ENCODE measurements at places on chromosomes 2 and 18. TPM values are rescaled to one million over a fixed set of nuclear protein-coding genes. Genes with fewer than 3 reads are reported as not detected.
A peak's percentile ranks its signal among the peaks of the same experiment; 100 is the strongest.

GRCh38 chr18:69840001-69840400 lies 107.7 kb downstream of the CD226 start:
- H3K4me1 ChIP-seq: no peaks in the 10 kb centered on the region
- no peaks in the 10 kb centered on the region for H3K27me3 ChIP-seq
- H3K36me3 ChIP-seq: no peaks in the 10 kb centered on the region
- H3K27ac ChIP-seq: no peak overlapping the region
- no peak overlapping the region for H3K4me3 ChIP-seq
- DNase-seq: no peak

GRCh38 chr2:233912691-233913423 lies 4.3 kb upstream of the TRPM8 start:
- no peaks in the 10 kb centered on the region for H3K36me3 ChIP-seq
- peak; percentile 58 for DNase-seq
- H3K27me3 ChIP-seq: peaks cover 7% of the 10 kb centered on the region

The INSIG2 gene
- polyA plus RNA-seq: 30.0 TPM

The TSPYL6 gene
- polyA plus RNA-seq: 0.06 TPM

DNA sequence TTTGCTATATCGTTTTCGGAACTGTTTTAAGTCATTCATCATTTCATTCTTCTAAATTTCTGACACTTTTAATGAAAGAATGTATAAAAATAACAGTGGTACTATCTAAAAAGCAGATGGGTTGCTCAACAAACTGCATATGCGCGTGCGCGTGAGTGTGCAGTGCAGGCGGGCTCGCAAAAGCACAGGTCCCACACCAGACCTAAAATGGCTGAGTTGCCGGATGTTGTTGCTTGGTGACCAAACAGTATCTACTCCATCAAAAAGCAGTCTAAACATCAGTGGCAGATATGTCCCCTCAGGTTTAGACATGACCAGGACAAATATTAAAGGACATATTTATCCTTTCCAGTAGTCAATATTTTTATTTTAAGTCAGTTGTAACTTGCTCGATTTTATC lies 5.1 kb downstream of the NOL4 start:
- H3K4me1 ChIP-seq: peaks cover 3% of the 10 kb centered on the region
- DNase-seq: no peak
- no peaks in the 10 kb centered on the region for H3K36me3 ChIP-seq
- H3K4me3 ChIP-seq: no peak overlapping the region
- H3K27ac ChIP-seq: no peak overlapping the region

- no peak overlapping the region for H3K4me3 ChIP-seq
- peak; percentile 48 for DNase-seq
- H3K36me3 ChIP-seq: no peaks in the 10 kb centered on the region
- no peaks in the 10 kb centered on the region for H3K4me1 ChIP-seq
- H3K27me3 ChIP-seq: no peaks in the 10 kb centered on the region
Observed at GRCh38 chr2:109423556-109424359, 190.0 kb downstream of the SEPTIN10 start.

- H3K27ac ChIP-seq: no peak overlapping the region
- H3K4me1 ChIP-seq: no peaks in the 10 kb centered on the region
- no peak overlapping the region for H3K4me3 ChIP-seq
Observed at GRCh38 chr2:4914551-4914950, 777.6 kb upstream of the SOX11 start.

GRCh38 chr2:101380376-101380775 lies 6.9 kb downstream of the CREG2 start:
- H3K27me3 ChIP-seq: peaks cover 20% of the 10 kb centered on the region
- DNase-seq: no peak
- H3K4me1 ChIP-seq: no peaks in the 10 kb centered on the region
- no peak overlapping the region for H3K27ac ChIP-seq
- no peaks in the 10 kb centered on the region for H3K36me3 ChIP-seq

DNA sequence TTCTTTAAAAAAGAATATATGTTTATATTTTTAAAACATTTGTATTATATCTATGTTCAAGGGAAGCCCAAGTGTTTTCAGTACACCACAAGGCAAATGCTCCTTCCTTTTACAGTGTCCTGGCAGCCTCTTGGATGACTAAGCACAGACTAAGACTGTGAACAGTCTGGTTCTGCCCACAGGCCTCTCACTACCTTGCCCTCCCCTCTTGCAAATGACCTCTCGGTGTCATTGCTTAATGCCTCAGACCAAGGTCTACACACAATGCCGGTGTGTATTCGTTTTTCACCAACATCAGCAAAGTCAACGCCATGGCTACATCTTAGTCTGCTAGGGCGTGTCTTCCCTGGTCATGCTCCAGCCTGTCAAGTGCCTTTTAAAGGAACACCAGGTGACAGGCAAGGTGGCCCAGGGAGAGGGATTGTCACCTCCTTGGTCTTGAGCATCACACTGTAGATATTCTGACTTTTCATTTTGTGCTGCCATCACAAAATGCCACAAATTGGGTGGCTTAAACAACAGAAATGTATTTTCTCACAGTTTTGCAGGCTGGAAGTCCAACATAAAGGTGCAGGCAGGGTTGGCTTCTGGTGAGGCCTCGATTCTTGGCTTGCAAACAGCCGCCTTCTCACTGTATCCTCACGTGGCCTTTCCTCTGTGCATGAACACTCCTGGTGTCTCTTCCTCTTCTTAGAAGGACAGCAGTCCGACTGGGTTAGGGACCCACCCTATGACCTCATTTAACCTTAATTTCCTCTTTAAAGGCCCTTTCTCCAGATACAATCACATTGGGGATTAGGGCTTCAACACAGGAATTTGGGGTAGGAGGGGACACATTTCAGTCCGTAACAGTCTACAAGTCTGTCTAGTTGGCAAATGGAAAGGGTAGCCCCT lies 266.5 kb downstream of the KLHL29 start:
- no peak overlapping the region for H3K27ac ChIP-seq
- H3K36me3 ChIP-seq: no peaks in the 10 kb centered on the region
- no peak overlapping the region for H3K4me3 ChIP-seq
- peak; percentile 35 for DNase-seq

- no peaks in the 10 kb centered on the region for H3K4me1 ChIP-seq
- DNase-seq: no peak
- no peak overlapping the region for H3K27ac ChIP-seq
- H3K36me3 ChIP-seq: no peaks in the 10 kb centered on the region
Observed at GRCh38 chr18:35159782-35160181, 81.1 kb upstream of the ZNF397 start.

DNA sequence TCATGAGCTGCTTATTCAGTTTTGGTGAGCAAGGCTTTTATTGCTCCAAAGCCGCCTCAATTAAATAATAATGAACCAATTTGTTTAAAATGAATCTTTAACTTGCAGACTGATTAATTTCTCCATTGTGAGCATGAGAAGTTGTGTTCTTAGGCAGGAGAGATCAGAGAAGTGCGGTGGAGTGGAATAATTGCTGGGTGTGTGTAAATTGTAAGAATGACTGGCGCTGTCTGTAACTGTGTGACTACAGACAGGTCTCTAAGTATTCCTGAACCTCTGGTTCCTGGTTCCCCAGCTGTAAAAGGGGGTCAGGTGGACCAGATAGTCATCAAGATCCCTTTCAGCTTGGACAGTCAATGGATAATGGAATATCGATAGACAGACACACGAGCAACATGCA lies 98.0 kb upstream of the EFEMP1 start:
- no peak overlapping the region for H3K4me3 ChIP-seq
- H3K36me3 ChIP-seq: no peaks in the 10 kb centered on the region
- H3K4me1 ChIP-seq: no peaks in the 10 kb centered on the region
- peaks cover 2% of the 10 kb centered on the region for H3K27me3 ChIP-seq
- H3K27ac ChIP-seq: no peak overlapping the region
- no peak for DNase-seq

- no peak overlapping the region for H3K27ac ChIP-seq
- no peak for DNase-seq
- no peaks in the 10 kb centered on the region for H3K27me3 ChIP-seq
- no peak overlapping the region for H3K4me3 ChIP-seq
- no peaks in the 10 kb centered on the region for H3K4me1 ChIP-seq
Observed at GRCh38 chr2:175792199-175792598, 209.9 kb downstream of the LNPK start.

DNA sequence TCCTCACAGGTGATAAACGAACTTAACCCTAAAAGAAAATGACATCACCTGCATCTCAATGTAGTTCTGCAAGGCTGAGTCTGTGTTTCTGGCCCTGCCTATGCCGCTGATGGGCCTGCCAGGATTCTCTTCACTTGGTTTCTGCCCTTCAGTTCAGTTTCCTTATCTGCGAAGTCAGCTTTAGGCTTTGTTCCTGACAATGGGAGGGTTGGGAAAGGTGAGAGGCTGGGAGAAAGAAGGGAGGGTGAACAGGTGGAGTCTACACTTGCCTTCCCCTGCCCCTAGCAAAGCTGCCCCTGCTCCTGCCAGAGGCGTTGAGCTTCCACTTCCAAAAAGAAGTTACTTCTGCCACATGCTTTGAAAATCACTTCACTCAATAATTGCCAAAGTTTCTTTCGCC lies 124.0 kb upstream of the APCDD1 start:
- H3K4me1 ChIP-seq: no peaks in the 10 kb centered on the region
- no peaks in the 10 kb centered on the region for H3K36me3 ChIP-seq
- no peak overlapping the region for H3K4me3 ChIP-seq
- DNase-seq: no peak

- H3K27me3 ChIP-seq: peaks cover 35% of the 10 kb centered on the region
- peaks cover 8% of the 10 kb centered on the region for H3K36me3 ChIP-seq
- peaks cover 16% of the 10 kb centered on the region for H3K4me1 ChIP-seq
- H3K27ac ChIP-seq: no peak overlapping the region
- no peak overlapping the region for H3K4me3 ChIP-seq
Observed at GRCh38 chr2:219533930-219534661, 9.5 kb downstream of the CHPF start.

DNA sequence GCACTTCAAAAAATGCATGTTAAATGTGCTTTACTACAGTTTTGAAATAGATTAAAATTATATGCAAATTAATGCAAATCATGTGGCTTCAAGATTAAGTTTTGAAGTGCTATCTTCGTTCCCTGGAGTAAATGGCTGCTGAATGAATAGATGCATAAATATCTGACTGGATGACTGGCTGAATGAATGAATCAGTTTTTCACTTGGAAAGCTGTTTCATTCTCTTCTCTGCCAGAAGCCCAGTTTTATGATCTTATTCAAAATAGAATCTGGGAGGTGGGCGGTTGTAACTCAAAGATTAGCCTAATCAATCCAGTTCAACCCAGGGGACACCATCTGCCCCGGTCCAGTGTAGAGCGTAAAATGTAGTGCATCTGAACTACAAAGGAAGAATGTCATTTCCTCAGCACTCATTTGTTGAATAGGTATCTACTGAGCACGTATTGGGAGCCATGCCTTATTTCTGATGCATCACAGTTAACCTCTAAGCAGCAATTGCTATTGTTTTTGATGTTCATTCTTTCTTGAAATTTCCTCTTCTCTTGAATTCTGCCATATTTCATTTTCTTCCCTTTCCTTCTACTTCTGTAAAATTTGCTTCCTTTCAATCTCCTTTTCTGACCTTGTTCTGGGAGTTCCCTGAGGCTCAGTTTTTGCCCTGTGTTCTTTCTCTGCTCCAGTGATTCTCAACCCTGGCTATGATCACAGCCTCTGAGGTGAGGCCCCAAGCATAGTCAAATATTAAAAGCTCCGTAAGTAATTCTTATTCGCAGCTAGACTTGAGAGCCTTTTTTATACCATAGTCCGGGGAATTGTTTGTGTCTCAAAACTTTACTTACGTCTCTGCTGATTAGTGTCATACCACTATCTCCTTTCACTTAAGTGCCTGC lies 282.7 kb downstream of the PARD3B start:
- H3K27ac ChIP-seq: no peak overlapping the region
- H3K4me1 ChIP-seq: no peaks in the 10 kb centered on the region
- DNase-seq: no peak
- H3K4me3 ChIP-seq: no peak overlapping the region

DNA sequence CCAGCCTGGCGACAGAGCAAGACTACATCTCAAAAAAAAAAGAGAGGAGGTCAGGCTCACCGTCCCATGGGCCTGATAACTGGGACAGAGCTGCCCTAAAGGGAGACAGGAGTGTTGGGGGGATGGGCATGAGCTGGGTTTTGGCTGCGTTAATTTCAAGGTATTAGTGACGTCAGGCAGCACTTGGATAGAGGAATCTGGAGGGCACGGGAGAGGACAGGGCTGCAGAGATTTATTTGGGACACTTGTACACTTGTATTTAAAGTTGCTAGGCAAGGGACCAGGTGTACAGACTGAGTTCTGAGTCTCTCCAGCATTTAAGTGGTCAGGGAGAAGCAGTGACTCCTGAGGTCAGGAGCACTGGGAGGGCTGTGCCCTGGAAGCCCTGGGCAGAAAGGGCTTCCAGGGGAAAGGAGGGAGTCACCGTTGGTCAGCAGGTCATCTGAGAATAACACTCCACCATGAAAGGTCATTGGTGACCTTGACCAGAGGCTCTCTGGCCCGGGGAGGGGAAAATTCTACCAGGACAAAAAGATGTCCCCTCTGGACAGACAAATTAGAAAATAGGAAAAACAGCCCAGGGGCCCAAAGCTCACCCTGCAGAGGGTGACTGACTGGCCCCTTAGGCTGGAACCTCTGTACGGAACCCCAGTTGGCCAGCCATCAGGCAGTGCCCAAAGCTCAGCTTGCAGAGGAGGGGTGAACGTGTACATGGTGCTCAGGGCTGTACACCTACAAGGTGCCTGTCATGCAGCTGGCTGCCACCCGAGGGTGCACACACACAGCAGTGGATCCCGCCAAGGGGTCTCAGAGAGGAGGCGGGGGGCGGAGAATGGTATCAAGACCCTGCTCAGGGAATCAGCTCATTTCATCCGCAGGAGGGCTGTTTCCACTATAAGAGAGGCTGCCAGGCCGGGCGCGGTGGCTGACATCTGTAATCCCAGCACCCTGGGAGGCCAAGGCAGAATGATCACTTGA lies 23.0 kb upstream of the CNNM3 start:
- DNase-seq: no peak
- no peaks in the 10 kb centered on the region for H3K27me3 ChIP-seq
- H3K4me1 ChIP-seq: peaks cover 14% of the 10 kb centered on the region
- H3K27ac ChIP-seq: no peak overlapping the region
- peaks cover 10% of the 10 kb centered on the region for H3K36me3 ChIP-seq
- no peak overlapping the region for H3K4me3 ChIP-seq

GRCh38 chr2:101517758-101518271 lies 42.9 kb upstream of the RFX8 start:
- no peaks in the 10 kb centered on the region for H3K27me3 ChIP-seq
- DNase-seq: peak; percentile 32
- H3K4me1 ChIP-seq: peaks cover 8% of the 10 kb centered on the region
- H3K27ac ChIP-seq: no peak overlapping the region
- H3K4me3 ChIP-seq: no peak overlapping the region

- H3K4me1 ChIP-seq: peaks cover 27% of the 10 kb centered on the region
- H3K27me3 ChIP-seq: no peaks in the 10 kb centered on the region
- no peaks in the 10 kb centered on the region for H3K36me3 ChIP-seq
- H3K27ac ChIP-seq: peak overlapping the region; percentile 84
Observed at GRCh38 chr2:156779416-156780120, 343.4 kb downstream of the GPD2 start.

GRCh38 chr2:175187378-175187777 lies 5.9 kb upstream of the ATP5MC3 start:
- H3K36me3 ChIP-seq: no peaks in the 10 kb centered on the region
- H3K27me3 ChIP-seq: no peaks in the 10 kb centered on the region
- H3K4me1 ChIP-seq: no peaks in the 10 kb centered on the region
- no peak for DNase-seq
- no peak overlapping the region for H3K27ac ChIP-seq
- H3K4me3 ChIP-seq: no peak overlapping the region

Data from large intestine (tissue), 12 donors.